Stimulated activated CD4-positive, alpha-beta T cell treated with anti-CD3 and anti-CD28 coated beads, Interleukin-1b, Interleukin-23, amount 100 ng/mL, for 4 hours (primary cell): ENCODE measurements at places on chromosomes 16 and 17.

DNA sequence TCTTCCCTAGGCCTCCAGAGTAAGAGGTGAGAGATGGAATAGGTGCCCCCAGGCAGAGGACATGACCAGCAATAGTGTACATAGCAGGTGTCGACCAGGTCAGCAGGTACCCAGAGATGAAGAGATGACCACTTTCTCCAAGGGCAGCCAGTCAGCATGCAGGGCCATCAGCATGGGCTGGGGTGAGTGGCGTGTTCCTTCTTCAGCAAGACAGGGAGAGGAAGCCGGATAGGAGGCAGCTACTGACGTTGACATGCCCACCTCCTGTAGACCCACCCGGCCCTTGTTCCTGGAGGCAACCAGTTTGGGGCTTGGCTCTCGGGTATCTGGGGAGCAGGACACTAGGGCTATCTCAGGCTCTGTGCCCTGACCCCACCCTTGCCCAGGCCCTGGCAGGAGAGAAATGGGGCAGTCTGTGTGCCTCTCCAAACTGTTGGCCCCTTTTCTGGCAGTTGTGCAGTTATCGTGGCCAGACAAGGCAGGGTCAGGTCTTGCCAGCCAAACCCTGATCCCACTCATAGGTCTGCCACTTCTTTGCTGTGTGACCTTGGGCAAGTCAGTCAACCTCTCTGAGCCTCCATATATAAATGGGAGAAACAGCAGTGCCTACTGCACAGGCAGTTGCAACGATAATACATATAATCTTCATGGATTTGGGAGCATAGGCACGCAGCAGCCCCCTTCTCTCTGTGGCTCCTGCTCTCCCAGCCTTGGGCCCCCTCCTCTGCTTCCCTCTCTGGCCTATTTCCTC lies 1.4 kb upstream of the NDRG4 start:
- DNase-seq: no peak

DNA sequence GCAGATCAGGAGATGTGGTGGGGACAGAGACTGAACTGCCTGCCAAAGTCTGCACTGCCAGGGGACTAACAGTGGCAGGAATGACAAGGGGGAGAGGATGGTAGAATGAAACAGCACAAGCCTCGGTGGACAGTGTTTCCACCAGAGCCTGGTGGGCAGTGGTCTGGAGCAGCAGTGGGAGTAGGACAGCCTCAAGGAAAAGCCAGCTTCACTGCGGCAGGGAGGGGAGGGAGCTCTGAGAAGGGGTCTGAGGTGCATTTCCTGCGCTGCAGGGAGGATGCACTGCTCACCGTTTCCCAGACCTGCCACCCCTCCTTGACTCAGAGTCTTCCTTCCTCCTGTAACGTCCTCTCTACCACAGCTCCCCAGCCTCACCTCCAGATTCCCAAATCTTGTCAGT lies 33.8 kb downstream of the MARCHF10 start:
- DNase-seq: no peak

DNA sequence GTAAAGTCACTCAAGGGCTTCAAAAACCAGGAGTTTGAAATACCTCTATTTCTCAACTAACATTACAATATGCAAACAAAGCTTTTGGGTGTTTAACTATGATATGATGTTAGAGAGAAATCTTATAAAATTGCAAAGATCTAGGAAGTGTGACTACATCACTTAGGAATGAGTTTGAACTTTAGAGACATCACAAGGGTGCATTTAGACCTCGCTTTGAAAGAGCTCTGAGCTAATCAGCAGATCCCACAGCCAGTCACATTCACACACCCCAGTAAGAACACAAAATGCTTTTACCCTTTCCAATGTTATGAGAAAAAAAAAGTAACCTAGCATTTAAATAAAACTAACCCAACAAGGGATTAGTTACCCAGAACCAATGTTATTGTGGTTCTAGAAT lies 45.2 kb downstream of the HYDIN start:
- no peak for DNase-seq

DNA sequence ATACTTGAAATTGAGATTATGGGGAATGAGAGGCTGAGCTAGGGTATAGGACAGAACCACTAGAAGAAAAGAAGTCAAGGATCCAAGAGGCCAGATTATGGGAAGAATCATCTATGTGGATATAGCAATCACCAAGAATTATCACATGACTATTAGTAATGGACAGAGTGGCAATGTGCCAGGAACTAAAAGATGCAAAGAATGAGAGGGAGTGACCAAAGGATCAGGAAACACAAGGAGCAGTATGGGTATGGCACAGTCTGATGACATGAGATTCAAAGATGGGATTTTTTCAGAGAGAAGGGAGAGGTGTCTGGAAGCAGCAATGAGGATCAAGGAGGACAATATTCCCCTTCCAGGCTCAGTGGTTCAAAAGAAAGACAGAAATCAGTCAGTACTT lies 212.2 kb downstream of the AATF start:
- no peak for DNase-seq

DNA sequence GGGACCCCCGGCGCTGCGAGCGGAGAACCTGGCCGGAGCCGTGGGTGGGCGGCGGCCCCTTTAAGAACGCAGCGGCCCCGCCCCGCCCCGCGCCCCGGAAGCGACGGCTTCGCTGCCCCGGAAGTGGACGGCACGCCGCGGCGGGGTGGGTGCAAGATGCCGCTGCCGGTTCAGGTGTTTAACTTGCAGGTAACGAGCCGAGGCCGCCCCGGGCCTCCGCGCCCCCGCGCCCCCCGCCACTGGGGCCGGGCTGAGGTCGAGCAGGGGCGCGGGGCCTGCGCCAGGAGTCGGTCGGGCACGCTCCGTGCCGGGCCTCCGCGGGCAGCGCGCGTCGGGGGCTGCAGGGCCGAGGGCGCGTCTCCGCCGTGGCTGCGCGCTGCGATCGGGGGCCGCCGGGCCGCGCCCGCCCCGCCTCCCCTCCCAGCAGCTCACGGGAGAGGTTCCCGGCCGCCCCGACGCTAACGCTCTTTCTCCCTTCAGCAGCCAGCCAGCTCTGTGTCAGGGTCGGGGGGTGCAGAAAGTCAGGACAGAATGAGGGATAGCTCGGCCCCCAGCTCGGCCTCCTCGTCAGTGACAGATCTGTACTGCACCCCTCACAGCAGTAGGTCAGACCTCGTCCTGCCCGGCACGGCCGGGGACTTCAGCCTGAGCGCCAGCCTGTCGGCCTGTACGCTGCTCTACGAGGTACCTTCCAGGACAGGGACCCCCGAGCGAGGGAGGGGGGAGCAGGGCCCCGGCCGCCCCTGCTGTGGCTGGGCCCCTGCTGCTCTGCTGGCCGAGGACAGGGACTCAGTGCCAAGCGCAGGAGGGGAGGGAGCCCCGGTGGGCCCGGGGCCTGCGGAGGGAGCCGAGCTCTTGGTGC lies at the start of the genes GPS1 and RFNG:
Gene GPS1 (plus strand): TSS at position 123 of the 862 bp plus-strand sequence. CDS start 34 bp downstream, at position 157.
Gene RFNG (minus strand): TSS at position 36 of the 862 bp plus-strand sequence. CDS start 45 bp downstream, outside the sequence.
- peak; percentile 67 for DNase-seq

DNA sequence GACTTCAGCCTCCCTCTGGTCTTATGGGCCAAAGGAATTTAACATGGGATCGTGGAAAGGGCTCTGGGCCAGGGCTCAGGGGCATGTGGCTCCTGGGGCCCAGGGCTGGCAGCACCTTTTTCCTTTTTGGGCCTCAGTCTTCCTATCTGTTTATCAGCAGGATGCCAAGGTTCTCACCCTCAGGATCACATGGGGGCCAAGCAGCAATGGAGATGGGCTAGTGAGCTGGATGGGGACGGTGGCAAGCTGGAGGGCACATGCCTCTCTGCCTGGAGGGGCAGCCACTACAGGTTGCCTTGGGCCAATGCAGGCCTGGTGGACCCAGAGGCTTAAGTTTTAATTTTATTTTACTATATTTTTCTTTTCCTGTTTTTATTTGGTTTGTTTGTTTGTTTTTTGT lies 95.4 kb downstream of the CYLD start:
- no peak for DNase-seq

- peak; percentile 30 for DNase-seq
These were observed 43.6 kb downstream of the NOS2 start for GRCh38 chr17:27756467-27757371.

GRCh38 chr16:1493746-1494094 lies 560 bp downstream of the TELO2 start:
- DNase-seq: no peak

GRCh38 chr16:49333259-49333597 lies 40.4 kb upstream of the C16orf78 start:
- DNase-seq: no peak

- DNase-seq: no peak
These were observed 41.5 kb downstream of the ABCC1 start for GRCh38 chr16:15990902-15991301.

DNA sequence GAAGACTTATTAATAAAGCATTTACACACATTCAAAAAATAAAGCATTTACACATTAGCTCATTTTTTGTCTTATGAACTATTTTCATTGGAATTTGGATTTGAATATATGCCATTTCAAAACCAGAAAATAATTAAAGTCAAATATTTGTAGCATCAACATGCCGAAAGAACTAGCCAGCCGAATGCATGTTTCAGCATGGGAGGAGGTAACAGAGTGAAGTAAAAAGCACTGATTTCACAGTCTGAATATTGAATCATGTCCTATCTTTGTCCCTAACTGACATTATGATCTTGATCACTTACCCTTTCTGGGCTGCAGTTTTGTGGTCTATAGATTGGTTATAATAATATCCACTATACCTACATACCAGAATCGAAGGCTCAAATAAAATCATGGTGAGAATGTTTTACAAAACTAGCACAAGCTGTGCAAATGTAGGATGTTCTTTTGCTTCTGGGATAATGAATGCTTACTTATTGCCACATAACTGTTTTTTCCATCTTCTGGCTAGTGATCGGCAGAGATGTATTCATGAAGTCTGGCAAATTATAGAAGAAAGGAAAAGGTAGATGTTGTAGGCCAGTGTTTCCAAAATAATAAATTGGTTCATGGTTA lies 84.7 kb downstream of the TUBD1 start:
- no peak for DNase-seq

GRCh38 chr17:17079336-17079735 lies 37.1 kb downstream of the MPRIP start:
- no peak for DNase-seq

GRCh38 chr16:57255686-57256415 lies 10.8 kb downstream of the ARL2BP start:
- no peak for DNase-seq

GRCh38 chr17:7027335-7027734 lies 4.5 kb downstream of the BCL6B start:
- no peak for DNase-seq

- DNase-seq: no peak
These were observed 530 bp downstream of the GSG1L start for GRCh38 chr16:28062847-28063521.

- no peak for DNase-seq
These were observed 24.0 kb upstream of the GINS2 start for GRCh38 chr16:85712801-85713200.
